ENCODE measurements at places on chromosomes 3 and 15. TPM values are rescaled to one million over a fixed set of nuclear protein-coding genes. Genes with fewer than 3 reads are reported as not detected.

Gene EPHA3
- not detected for total RNA-seq

Gene GOLGA8T
- not detected for total RNA-seq

Gene ACSBG1
- 0.52 TPM for total RNA-seq

Gene ARHGEF26
- total RNA-seq, result not detected

- peaks cover 40% of the 10 kb centered on the region for H3K4me1 ChIP-seq
- H3K27ac ChIP-seq, result no peak overlapping the region
- H3K27me3 ChIP-seq, result peaks cover 2% of the 10 kb centered on the region
These were observed 3.4 kb downstream of the SKIL start for GRCh38 chr3:170360916-170361315.
